Thoracic aorta (tissue), 2 donors: ENCODE measurements at places on chromosomes 16 and 17. TPM values are rescaled to one million over a fixed set of nuclear protein-coding genes. Genes with fewer than 3 reads are reported as not detected.

DNA sequence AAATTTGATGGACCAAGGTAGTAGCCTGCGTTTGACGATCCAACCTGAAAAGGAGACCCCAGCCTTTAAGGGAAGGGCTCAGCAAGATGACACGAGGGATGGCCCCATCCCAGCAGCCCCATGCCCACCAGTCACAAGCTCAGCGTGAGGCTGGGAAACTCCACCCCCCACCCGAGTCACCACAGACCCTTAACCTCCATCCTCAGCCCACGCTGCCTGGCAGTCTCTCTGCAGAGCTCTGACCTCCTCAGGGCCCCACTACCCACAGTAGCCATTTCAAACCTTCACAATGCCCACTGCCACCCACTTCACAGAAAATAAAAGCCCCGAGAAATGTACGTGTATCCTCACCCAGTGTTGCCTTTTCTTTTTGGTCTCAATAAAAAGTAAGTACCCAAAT, 18.7 kb downstream of the USP36 start:
- no peaks in the 10 kb centered on the region for H3K4me1 ChIP-seq
- no peak overlapping the region for H3K27ac ChIP-seq
- no peaks in the 10 kb centered on the region for H3K27me3 ChIP-seq
- DNase-seq = no peak

Gene EXOC3L1
- total RNA-seq = 0.68 TPM

DNA sequence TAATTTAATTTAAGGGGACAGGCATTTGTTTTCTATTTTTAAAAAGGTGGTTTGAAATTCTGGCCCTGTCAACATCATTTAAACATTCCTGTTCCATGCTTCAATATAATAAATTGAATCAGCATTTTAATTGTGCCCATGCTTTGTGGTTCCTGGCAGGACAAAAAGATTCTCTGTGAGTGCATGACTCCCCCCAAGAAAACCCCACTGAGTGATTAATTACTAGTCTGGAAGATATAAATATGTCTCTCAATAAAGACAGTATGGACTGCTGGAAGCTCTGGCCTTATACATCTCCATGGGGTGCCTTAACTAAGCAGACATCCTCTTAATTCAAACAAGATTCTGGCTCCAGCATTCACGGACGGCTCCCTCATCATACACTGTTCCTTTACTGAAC, 95.0 kb upstream of the PSMD7 start:
- H3K27ac ChIP-seq = no peak overlapping the region
- no peaks in the 10 kb centered on the region for H3K4me1 ChIP-seq
- DNase-seq = no peak
- H3K4me3 ChIP-seq = no peak overlapping the region
- H3K36me3 ChIP-seq = no peaks in the 10 kb centered on the region

DNA sequence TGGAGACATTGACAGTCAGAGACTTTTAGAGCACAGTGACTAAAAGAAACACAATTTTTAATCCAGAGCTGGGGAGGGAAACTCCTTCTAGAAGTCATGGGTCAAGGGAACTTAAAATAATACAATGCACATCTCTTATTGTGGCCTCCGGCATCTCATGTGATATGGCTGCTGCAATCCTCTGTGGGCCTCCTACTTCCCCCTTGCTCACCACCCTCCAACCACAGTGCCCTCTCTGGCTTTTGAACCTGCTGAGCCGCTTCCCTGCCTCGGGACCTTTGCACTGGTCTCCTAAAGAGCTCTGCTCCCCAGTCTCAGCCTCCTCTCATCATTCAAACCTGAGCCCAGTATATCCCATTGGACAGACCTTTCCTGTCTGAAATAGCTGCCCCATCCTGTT, 47.6 kb downstream of the HS3ST2 start:
- no peaks in the 10 kb centered on the region for H3K36me3 ChIP-seq
- no peaks in the 10 kb centered on the region for H3K4me1 ChIP-seq
- H3K4me3 ChIP-seq = no peak overlapping the region

DNA sequence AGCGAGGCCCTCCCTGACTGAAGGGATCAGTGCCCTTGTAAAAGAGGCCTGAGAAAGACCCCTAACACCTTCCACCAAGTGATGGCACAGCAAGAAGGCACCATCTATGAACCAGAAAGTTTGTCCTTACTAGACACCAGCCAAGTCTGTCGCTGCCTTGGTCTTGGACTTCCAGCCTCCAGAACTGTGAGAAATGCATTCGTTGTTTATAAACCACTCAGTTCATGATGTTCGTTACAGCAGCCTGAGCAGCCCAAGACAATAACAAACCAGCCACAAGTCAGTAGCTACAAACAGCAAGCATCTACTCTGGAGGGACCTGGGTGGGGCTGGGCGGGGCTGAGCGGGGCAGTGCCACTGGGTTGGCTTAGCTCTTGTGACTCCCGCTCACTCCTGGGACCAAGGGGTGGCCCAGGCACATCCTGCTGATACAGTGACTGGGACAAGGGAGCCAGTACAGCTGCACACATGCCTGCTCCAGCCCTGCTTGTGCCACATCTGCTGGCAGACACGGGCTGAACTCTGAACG, 234.9 kb downstream of the IRF8 start:
- H3K27ac ChIP-seq = no peak overlapping the region
- no peaks in the 10 kb centered on the region for H3K36me3 ChIP-seq
- H3K27me3 ChIP-seq = no peaks in the 10 kb centered on the region
- DNase-seq = no peak
- H3K4me1 ChIP-seq = no peaks in the 10 kb centered on the region
- no peak overlapping the region for H3K4me3 ChIP-seq
